ENCODE measurements at places on chromosomes 3 and 15.
A peak's percentile ranks its signal among the peaks of the same experiment; 100 is the strongest.

DNA sequence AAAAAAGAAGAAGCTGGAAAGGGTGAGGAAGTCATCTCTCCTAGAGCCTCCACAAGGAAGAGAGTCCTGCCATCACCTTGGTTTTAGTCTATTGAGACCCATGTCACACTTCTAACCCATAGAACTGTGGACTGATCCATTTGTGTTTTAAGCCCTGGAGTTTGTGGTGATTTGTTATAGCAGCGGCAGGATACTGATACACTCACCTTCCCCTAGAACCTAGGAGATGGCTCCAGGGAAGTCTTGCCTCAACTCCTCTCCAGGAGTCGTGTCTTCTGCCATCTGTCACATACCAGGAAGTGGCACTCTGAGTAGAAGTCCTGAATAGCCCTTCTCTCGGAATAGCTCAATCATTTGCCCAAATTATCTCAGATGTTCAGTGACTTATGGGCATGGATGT lies 14.6 kb upstream of the APBA2 start:
- DNase-seq = no peak

GRCh38 chr3:42773409-42773751 lies 327 bp upstream of the CCDC13 start:
- no peak for DNase-seq

DNA sequence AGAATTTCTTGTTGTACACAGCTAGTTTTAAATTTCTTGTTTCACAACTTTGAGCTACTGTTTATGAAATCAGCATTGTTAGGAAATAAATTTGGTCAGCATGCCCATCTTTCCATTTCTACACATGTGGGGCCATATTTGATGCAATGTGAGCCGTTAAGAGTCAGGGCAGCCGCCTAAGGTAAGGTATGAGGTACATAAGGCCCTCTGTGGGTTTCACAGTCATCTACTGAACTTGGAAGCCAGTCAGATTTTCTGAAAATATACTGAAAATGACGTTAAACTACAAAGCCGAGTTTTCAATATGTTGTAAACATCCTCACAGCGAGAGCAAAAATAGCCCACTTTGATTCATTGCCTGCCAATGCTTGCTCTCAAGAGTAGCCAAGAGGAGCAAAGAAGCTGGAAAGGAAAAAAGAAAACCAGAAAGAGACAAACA lies 94.7 kb upstream of the PDZRN3 start:
- DNase-seq = peak; percentile 30

DNA sequence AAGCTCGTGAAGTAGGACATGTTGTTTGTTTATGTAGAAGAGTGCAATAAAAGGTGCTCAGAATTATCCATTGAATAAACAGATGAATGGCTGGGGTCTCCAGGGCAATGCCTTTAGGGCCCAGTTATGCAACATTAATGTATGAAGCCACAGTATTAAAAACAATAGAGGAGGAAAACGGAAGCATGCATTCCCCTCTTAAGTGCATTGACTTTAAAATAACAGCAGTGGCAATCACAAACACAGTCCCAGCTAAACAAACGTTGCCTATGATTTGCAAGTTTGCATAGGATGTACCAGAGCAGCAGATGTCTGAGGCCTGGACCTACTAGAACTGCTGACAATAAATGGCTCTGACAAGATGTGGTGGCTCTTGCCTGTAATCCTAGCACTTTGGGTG lies 60.6 kb upstream of the GCNT3 start:
- DNase-seq = no peak

- no peak for DNase-seq
Measured at GRCh38 chr3:96354742-96355141, 459.7 kb upstream of the EPHA6 start.

GRCh38 chr3:184724699-184725098 lies 12.8 kb upstream of the MAGEF1 start:
- DNase-seq = no peak

- no peak for DNase-seq
Measured at GRCh38 chr3:122405015-122405414, 10.8 kb downstream of the WDR5B start.

- DNase-seq = no peak
Measured at GRCh38 chr3:99473321-99473751, 165.1 kb upstream of the COL8A1 start.

Data from eye (tissue), 1 donor.